Stimulated activated CD4-positive, alpha-beta T cell treated with anti-CD3 and anti-CD28 coated beads, Interleukin-15, amount 100 ng/mL, for 24 hours (primary cell): ENCODE measurements at places on chromosomes 5 and 9.

DNA sequence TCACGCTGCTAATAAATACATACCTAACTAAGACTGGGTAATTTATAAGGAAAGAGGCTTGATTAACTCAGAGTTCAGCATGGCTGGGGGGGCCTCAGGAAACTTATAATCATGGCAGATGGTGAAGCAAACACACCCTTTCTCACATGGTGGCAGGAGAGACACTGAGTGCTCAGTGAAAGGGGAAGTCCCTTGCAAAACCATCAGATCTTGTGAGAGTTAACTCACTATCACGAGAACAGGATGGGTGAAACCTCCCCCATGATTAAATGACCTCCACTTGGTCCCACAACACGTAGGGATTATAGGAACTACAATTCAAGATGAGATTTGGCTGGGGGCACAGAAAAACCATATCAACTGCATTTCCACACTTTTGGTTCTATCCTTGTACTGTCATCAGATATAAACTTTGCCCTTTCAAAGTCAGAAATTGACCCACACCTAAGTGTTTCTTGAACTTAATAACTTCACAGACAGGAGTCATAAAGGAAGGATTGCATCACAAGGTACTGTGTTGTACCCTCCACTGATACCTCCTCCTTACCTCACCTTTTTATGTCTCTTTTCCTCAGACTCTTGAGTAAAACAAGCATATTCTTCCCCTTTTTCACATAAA lies 319.1 kb upstream of the PIK3R1 start:
- DNase-seq = no peak

DNA sequence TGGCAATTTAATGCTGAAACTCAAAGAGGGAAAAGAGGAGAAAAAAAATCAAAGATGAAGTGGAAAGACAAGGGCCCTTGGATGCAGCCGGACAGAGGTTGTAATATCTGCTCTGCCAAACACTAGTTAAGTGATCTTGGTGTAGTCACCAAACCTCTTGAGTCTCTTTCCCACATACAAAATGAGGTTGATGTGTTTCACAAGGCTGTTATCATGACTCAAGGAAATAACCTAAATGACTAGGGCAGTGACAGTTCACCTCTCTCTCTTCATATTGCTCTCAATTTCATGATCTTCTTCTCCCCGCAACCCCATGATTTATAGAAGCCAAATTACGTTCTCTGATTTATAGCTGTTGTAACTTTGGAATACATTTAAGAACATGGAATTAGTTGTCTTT lies 44.9 kb downstream of the PIK3R1 start:
- DNase-seq = no peak

- no peak for DNase-seq
Observed at GRCh38 chr5:50606179-50606578, 60.3 kb upstream of the PARP8 start.

GRCh38 chr9:74942801-74943200 lies 9.9 kb downstream of the C9orf40 start:
- DNase-seq = peak; percentile 54

GRCh38 chr5:56456002-56456401 lies 222.9 kb upstream of the ANKRD55 start:
- no peak for DNase-seq

GRCh38 chr5:179668391-179668790 lies 12.4 kb downstream of the CBY3 start:
- peak; percentile 49 for DNase-seq

DNA sequence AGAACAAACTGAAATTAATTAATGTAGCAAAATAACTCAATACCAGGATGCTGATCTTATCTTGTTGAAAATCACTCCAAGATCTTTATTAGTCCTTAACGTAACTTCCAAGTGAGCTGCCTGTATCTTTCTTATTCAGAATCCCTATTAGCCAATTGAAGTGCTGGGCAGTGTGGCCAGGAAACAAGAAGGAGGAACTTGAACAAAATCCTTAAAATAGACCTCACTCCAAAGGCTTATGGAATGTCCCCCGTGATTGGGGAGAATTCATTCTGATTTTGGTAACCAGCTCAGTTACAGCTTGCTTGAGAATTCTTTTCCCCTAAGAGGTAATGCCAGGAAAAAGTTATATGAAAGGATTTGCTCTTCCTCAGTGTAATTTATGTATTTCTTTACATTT lies 171.0 kb downstream of the DEPDC1B start:
- DNase-seq = no peak

DNA sequence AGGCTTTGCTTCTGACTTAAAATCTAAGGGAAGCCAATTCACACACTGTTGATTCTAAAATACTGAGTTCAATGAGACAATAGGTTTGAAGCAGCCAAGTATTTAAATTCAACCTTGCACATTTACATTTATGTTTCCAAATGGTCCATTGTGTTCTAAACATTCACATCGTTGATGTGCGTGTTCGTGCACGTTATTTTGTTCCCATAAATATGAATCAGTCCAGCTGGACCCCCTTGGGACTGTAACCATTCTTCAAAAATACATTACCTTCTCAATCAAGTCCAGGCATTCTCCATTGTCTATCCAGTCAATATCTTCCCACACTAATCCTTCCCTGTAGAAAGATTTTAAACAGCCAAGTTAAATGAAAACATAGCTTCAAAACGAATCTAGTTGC lies 146.4 kb upstream of the RETREG1 start:
- DNase-seq = no peak

- no peak for DNase-seq
Observed at GRCh38 chr5:25448190-25448621, 803.4 kb upstream of the CDH10 start.
